ENCODE measurements at places on chromosomes 16 and 17.

GRCh38 chr16:84729716-84730320 lies 30.0 kb downstream of the USP10 start:
- no peak for DNase-seq

GRCh38 chr17:5675625-5676421 lies 91.5 kb upstream of the NLRP1 start:
- DNase-seq = no peak

DNA sequence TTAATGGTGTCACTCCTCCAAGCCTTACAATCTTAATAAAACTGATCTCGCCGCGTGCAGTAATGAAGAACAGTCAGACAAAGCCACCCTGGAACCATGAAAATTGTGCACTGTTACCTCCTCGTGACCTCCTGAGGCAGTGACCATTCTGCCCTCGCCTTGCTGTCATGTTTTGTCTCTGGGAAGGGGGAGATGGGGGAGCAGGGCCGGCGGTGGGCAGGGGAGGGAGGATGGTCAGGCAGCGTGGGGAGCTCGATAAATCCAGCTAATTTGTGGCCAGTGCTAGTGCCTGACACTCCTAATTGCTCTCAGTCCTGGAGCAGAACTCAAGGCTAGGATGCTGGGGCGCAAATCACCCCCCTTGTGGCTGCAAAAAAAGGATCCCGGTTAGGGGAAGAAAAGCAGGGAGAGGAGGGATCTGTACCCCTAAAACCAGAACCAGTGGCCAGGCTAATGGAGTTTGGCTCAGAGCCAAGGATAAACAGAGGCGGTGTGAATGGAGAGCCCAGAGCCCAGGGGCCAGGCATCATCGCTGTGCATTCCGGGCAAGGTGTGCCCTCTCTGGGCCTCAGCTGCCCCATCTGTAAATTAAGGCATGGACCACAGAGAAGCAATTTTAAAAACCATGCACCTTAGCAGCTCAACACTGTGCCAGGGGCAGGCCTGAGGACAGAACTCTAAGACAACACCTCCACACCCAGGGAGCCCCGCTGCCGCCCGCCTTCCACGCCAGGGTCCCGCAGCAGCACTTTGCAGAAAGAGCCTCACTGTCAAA lies 113.3 kb downstream of the ZNF423 start:
- DNase-seq = no peak

- DNase-seq = no peak
These were observed 756 bp downstream of the KLHL11 start for GRCh38 chr17:41864498-41864835.

DNA sequence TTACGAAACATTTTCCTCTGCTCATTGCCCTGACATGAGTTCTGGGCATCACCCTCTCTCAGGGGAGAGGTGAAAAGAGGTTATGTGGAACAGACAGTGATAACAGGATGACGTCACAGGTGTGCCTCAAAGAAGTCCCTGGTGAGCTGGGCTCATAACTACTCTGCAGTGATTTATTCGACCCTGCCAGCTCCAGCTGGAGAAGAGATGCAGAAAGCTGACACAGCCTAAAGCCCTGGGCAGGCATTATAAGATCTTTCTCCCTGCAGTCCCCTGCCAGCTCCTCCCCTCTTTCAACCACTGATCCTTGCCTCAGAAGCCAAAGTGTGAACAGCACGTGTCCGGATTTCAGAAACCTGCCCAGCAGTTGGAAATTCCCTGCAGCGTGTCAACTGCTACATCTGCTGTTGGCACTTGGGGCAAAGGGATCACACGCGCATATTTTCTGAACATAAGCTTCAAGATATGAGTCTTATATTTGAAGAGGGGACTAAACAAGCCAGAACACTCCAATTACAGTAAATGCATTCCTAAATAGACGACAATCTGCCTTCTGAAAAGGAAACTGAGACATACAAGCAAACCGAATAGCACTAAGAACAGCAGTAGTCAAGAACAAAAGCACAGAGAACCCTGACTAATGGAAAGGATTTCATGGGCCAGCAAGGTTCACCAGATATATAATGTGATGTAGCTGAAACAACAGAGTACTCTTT lies 80.5 kb downstream of the SMG6 start:
- DNase-seq = peak; percentile 62

DNA sequence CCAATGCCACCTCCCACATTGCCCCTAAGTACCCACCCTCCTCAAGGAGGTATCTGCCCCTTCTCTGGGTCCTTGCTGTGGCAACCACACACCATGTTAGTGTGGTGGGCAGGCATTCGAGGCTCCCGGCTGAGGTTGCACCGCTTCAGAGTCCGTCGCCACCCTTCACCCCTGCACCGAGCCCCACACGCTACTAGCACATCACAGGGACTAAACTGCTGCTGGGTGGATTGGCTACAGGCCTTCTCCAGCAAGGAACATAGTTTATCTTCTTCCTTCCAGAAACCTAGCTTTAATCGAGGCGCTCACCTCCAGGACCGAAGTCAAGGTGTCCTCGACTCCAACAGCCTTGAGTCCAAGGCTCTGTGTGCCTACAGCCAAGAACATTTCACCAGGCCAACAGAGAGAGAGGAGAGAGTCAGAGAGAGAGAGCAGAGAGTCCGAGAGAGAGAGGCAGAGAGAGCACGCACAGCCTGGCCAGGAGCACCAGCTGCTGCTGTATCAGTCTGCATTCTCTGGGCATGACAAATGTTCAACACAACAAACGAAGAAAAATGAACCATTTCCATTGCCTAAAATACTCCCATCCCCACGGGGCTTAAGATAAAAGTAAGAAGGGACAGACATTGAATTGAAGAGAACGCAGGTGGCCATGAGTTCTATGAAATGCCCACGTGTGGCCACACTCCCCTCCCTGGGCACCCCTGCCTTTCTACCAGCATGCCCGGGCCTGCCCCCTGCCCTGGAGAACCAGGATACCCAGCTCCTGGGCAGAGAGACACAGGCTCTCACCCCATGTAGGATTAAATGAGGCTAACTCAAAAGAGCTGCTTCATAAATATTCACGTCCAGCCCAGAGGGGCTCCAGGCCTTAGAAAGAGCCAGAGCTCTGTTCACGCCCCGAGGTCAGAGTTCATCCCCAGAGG lies 94.9 kb downstream of the RBFOX3 start:
- DNase-seq = no peak

GRCh38 chr16:68486502-68487202 lies 38.3 kb upstream of the SMPD3 start:
- no peak for DNase-seq

GRCh38 chr17:50834429-50835300 lies 721 bp upstream of the WFIKKN2 start:
- no peak for DNase-seq

DNA sequence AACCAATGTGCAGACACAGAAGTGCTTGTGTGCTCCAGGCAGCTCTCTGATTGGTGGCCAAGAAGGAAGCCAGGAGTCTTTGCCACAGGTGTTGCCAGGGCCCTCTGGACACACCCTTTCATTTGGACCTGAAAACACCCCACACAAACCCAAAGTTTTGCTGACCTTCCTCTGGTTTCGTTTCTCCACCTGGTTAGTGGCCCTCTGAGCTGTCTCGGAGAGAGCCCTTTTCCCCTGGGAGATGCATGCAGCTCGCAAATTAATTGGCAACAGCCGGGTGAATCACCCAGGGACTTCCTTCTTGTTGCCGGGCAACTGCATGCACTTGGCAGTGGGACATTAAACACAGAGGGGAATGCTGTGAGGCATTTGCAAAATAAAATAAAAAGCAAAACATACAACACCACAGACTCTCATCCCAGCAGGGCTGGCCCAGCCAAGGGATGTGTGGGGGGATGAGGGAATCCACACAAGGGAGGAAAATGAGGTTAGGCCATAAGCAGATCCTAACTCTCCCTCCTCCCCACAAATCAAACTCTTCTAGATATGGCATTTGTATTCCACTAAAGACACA lies 286.6 kb downstream of the SOX9 start:
- no peak for DNase-seq

DNA sequence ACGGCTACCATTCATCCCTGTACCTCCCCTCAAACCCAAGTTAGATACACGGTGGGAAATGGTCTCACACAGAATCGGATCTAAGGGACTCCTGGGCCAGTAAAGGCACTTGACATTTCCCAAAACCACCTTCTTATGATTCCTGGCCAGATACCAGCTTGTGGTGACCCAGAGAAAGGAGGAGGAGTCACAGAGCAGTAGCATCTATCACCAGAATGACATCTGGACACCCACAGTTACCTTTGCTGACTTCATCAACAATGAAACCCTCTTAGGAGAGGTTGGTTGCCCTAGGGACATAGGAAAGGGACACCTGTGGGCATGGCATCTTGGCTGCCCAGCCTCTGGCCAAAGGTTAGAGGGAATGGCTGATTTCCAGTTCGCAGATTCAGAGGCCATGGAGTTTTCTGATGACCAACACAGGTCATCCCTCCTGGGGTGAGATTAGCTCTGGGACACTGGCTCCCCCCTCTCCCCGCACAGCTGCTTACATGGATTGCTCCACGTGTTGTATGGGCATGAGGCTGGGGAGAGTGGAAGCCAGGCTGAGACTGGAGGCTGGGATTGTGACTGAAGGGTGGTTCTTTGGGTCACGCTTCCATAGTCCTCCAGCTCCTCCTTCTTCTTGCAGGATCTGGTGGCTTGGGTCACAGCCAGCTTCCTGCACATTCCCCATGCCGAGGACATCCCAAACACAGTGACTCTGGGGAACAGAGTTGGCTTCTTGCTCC lies 1.4 kb upstream of the AOC3 start:
- no peak for DNase-seq

DNA sequence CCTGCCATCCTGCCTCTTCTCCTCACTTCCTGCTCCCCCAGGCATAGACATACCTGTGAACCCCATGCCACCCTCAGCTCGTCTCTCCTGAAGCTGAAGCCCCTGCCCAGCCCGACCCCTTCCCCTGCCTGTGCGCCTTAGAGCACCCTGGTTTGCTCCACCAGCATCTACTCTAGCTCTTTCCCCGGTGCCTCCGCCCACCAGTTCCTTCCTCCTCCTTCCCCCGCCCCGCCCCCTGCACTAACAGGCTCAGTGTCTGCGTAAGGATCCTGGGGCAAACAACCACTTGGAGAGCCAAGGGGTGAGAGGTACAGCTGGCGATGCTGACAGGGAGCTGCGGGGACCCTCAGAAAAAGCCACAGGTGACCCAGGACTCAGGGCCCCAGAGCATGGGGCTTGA lies 1.9 kb downstream of the GPR142 start:
- peak; percentile 73 for DNase-seq

DNA sequence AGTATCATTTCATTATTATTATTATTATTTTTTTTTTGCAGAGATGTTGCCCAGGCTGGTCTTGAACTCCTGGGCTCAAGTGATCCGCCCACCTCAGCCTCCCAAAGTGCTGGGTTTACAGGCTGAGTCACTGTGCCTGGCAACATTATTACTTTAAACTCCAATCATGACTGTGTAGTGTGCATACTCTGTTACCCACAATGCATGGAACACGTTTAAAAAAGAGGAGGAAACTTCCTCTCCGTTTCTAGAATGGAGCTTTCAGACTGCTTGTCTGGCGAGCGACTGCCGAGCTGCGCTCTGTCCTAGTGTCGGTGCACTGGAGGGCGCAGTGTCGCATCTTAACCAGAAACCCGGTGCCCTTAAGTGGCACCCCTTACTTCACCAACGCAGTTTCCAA lies 22.1 kb upstream of the FASN start:
- DNase-seq = no peak

- no peak for DNase-seq
These were observed 101.5 kb downstream of the CLEC16A start for GRCh38 chr16:11045846-11046245.

DNA sequence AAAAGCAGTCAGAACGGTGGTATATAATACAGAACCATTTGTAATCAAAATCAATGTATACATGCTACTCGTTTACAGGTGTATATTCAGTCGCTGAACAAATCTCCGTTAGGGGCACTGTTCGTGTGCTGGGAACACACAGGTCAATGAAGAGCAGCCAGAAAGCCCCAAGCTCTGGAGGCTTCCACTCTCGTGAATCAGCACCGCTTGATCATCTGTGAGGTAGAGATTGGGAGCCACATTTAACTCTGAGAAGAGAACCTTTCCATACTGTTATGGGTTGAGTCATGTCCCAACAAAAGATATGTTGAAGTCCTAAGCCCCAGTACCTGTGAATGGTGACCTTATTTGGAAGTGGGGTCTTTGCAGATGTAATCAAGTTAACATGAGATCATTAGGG lies 5.4 kb upstream of the CYTH1 start:
- no peak for DNase-seq
